Activated CD8-positive, alpha-beta memory T cell treated with anti-CD3 and anti-CD28 coated beads for 4 hours (primary cell): ENCODE measurements at places on chromosomes 2 and 18.

- DNase-seq = no peak
These were observed 44.2 kb downstream of the NRP2 start for GRCh38 chr2:205726506-205726905.

DNA sequence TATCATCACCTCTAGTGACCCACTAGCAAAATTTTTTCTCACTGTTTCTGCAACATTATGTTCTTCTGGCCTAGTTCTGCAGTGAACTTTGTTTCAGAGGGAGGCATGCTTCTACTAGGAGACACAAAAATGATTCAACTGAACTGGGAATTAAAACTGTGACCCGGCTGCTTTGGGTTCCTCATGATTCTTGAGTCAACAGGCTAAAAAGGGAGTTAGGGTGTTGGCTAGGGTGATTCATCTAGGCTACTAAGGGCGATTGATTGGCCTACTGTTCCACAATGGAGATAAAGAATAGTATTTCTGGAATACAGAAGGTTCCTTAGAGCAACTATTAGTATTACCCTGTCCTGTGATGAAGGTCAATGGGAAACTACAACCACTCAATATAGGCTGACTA, 179.5 kb downstream of the PPP1R1C start:
- DNase-seq = no peak

DNA sequence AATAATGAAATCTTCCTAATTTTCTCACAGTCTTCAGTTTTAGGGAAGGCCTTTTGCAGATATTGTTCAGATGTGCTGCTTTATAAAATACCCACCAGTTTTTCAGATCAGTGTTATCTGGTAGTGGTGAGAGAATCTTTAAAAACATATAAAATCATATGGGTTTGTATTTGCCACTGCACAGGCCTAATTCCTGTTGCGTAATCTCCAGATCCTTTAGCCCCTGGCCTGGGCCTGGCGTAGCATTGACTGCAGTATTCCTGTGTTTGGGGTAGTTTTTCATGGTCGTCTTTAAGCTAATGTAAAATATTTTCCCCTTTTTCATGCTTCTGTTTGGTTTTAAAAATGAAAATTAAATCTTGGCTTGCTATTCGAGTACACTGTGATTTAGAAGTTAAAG, 43.2 kb downstream of the TSHZ1 start:
- DNase-seq = no peak

GRCh38 chr18:72041313-72042032, 502.7 kb downstream of the CBLN2 start:
- DNase-seq = no peak

DNA sequence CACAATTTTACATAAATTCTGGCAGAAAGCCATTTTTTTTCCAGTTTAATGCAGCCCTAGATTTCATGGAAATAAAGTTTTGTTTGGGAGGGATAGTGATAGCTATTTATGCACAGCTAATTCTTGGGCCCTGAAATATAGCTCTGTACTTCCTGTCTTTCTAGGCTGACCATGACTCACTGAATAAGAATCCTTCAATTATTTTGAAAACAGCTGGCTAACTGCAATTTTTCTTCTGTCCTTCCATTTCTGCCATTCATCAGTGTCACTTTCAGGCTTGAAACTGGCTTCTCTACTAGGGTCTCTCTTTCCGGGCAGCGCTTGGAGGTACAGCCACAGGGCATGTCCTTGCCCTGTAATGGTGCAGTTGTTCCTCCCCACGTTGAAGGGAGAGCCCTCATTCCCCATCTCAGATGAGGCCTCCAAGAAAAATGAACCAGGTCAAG, 97.1 kb upstream of the TMEM178A start:
- DNase-seq = no peak

- no peak for DNase-seq
These were observed 74.4 kb upstream of the CTDP1 start for GRCh38 chr18:79604913-79605880.

- no peak for DNase-seq
These were observed 52.6 kb downstream of the VRK2 start for GRCh38 chr2:58099096-58099769.

GRCh38 chr2:64632835-64633819, 20.6 kb downstream of the SERTAD2 start:
- no peak for DNase-seq

- no peak for DNase-seq
These were observed 347.3 kb upstream of the HNRNPA3 start for GRCh38 chr2:176865336-176865735.
